ENCODE measurements at places on chromosomes 1 and 21.

DNA sequence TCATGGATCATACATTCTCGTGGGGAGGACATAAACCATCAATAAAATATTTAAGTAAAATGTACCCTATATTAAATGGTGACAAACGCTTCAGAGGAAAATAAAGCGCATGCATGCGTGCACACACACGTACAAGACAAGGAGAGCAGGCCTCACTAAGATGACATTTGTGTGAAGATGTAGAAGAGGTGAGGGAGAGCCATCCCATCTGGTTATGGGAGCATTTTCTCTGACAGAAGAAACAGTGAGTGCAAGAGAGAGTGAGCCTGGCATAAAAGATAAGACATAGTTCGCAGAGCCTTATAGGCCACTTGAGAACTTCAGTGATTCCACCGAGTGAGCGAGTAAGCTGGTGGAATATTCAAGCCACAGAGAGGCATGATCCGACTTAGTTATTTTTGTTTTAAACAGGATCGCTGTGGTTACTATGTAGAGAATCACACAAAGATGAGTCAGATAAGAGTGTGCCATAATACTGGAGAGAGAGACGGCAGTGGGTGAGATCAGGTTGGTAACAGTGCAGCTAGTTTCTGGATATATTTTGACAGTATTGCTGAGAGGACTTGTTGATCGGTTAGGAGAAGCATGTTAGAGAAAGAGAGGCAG lies 624.2 kb downstream of the PLPP3 start:
- DNase-seq, result no peak

DNA sequence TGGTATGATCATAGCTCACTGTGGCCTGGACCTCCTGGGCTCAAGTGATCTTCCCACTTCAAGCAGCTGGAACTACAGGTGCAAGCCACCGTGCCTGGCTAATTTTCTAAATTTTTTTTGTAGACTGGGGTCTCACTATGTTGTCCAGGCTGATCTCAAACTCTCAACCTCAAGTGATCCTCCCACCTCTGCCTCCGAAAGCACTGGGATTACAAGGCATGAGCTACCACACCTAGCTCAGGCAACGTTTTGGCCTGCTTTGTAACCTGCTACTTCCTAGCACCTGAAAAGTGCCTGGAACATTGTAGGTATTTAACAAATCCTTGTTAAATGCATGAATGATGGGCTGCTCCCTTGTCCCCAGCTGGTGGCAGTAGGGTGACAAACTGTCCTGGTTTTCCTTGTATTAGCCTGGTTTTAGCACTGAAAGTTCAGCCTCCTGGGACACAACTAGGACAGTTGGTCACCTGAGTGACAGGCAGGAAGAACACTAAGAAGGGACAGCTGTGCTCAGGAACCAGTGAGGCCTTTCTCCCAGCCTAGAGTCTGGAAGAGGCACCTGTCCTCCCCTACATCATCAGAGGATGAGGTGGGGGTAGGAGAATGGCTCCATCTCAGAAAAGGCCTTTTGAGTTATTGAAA lies 88.5 kb upstream of the CD34 start:
- no peak for DNase-seq

DNA sequence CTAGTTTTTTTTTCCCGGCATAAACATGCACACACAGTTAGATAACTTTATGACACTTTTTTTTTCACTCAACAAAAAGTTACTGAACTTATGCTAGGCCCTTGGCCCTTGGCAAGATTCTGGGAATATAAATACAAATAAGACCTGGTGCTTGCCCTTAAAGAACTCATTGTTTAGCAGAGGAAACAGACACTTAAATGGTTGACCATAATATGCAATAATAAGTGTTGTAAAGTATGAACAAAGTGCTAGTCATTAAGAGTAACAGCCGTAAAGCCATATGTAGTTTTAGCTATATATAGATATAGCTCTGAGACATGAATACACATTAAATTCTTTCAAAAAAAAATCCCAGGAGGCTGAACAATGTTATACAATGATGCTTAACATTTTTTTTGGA lies 198.3 kb downstream of the CYYR1 start:
- no peak for DNase-seq

DNA sequence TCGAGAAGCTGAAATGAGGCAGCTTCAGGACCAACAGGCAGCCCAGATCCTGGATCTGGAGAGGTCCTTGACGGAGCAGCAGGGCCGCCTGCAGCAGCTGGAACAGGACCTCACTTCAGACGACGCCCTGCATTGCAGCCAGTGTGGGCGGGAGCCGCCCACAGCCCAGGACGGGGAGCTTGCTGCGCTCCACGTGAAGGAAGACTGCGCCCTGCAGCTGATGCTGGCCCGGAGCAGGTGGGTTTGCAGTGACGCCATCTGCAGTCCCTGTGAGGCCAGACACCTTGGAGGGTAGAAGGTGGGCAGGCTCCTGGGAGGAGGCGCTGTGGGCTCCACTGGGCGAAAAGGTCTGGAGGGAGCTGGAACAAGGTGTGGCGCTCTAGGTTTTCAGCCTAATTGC lies 39.7 kb downstream of the PCNT start:
- no peak for DNase-seq

- DNase-seq, result no peak
These were observed 15.0 kb upstream of the PTPN14 start for GRCh38 chr1:214566158-214567104.

- DNase-seq, result no peak
These were observed 404.8 kb downstream of the KCTD3 start for GRCh38 chr1:215971793-215972441.

GRCh38 chr1:81205956-81206355 lies 594.8 kb upstream of the ADGRL2 start:
- DNase-seq, result no peak

Measured in HFF-Myc (cell line).